Endothelial cell (in vitro differentiated cells): ENCODE measurements at places on chromosomes 11 and 22. TPM values are rescaled to one million over a fixed set of nuclear protein-coding genes. Genes with fewer than 3 reads are reported as not detected.

The MORC2 gene
- total RNA-seq = 56.2 TPM

The DLAT gene
- 28.2 TPM for total RNA-seq

The SYT9 gene
- 0.21 TPM for total RNA-seq

GRCh38 chr22:26525946-26526564 lies 13.8 kb upstream of the TFIP11 start:
- peaks cover 5% of the 10 kb centered on the region for H3K27me3 ChIP-seq
- no peak overlapping the region for H3K4me3 ChIP-seq
- DNase-seq = no peak
- H3K4me1 ChIP-seq = no peaks in the 10 kb centered on the region
- peaks cover 24% of the 10 kb centered on the region for H3K36me3 ChIP-seq

DNA sequence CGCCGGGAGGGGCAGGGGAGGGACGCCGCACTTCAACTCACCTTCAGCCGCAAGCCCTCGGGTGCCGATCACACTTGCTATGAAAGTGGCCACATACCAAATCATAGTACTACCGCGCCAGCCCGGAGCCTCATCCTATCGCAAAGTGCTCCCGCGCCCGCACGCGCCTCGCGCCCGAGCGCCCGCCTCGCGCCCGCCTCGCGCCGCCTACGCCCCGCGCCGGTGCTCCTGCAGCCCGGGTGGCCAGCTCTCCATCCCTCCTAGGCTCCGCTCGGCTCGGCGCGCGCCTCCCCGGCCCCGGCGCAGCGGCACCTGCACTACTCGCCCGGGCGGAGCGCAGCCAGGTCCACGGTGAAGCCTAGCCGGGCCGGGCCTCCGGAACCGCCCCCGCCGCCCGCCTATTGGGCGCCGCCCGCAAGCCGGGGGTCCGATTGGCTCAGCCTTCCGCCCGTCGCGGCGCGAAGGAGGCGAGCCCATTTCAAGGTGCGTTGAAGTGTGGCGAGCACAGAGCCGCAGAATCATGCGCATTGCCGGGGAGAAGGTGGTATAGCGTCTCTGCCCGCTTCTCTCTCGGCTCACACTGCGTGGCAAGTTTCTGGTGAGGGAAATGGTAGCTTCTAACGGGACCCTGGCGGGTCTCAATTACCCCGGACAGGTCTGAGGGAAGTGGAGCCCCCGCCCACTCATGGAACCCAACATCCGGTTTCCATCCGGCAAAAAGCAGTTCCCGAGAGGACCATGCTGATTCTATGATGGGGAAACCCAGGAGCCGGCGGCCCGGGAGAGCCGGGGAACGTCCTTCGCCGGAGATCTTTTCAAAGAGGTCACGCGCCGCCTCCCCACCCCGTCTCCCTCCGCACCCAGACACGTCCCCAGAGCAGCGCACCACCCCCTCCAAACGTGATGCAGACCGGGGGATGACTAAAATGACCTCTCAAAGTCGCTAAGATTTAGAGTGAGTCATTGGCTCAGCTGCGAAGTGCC lies at the start of gene IGSF9B:
IGSF9B (minus strand) TSS at position 319 of the 984 bp plus-strand sequence; CDS start at position 105, 214 bp downstream.
- DNase-seq = peak; percentile 88
- peak within 1 kb of the TSS; percentile 93 for H3K4me3 ChIP-seq
- H3K4me1 ChIP-seq = peaks cover 13% of the 10 kb centered on the region
- H3K27ac ChIP-seq = peak within 1 kb of the TSS; percentile 42
- peaks cover 4% of the 10 kb centered on the region for H3K36me3 ChIP-seq

DNA sequence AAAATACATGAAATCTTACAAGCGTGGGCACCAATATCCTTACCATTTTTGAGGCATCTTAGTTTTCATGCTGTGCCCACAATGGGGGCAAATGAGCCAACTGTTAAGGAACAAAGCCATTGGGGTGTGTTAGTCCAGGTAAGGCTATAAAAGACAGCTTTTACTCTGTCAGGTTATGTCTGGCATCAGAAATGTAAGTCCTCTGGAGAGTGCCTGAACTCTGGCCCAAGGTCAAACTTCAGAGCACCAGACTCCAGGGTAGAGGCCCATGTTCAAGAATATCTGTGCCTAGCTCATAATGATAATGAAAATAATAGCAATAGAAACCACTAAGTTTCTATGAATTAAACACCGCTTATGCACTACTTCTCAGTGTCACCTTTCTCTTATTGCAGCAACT lies 105.5 kb downstream of the CSNK2A3 start:
- peaks cover 21% of the 10 kb centered on the region for H3K4me1 ChIP-seq
- no peak overlapping the region for H3K4me3 ChIP-seq
- no peak for DNase-seq
- H3K36me3 ChIP-seq = peaks cover 10% of the 10 kb centered on the region

DNA sequence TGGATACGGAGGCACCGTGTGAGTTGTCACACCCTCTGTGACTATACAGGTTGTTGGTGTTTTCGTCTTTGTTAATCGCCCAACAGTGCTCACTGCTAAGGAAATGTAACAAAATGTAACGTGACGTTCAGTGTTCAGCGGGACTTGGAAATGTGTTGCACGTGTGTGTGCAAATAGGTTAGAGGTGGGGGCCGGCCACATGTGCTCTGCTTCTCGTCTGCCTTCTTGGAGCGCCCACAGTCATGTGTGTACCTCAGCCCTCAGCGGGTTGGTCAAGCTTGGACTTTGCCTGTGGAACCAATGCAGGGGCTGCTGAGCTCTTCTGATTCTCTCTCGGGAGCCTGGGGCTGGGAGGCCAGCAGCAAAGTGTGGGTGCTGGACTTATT lies 7.4 kb upstream of the SMIM38 start:
- peaks cover 10% of the 10 kb centered on the region for H3K36me3 ChIP-seq
- DNase-seq = no peak
- H3K27me3 ChIP-seq = peaks cover 2% of the 10 kb centered on the region
- no peak overlapping the region for H3K27ac ChIP-seq

GRCh38 chr22:39522567-39523300 lies 2.4 kb downstream of the ATF4 start:
- H3K27ac ChIP-seq = peak overlapping the region; percentile 78
- DNase-seq = no peak
- peaks cover 37% of the 10 kb centered on the region for H3K36me3 ChIP-seq
- peaks cover 15% of the 10 kb centered on the region for H3K27me3 ChIP-seq
- H3K4me1 ChIP-seq = peaks cover 60% of the 10 kb centered on the region

- H3K4me3 ChIP-seq = no peak overlapping the region
- H3K36me3 ChIP-seq = no peaks in the 10 kb centered on the region
- no peak overlapping the region for H3K27ac ChIP-seq
- DNase-seq = no peak
- peaks cover 7% of the 10 kb centered on the region for H3K27me3 ChIP-seq
- H3K4me1 ChIP-seq = peaks cover 42% of the 10 kb centered on the region
Measured at GRCh38 chr11:10604340-10604748, 35.9 kb upstream of the LYVE1 start.

DNA sequence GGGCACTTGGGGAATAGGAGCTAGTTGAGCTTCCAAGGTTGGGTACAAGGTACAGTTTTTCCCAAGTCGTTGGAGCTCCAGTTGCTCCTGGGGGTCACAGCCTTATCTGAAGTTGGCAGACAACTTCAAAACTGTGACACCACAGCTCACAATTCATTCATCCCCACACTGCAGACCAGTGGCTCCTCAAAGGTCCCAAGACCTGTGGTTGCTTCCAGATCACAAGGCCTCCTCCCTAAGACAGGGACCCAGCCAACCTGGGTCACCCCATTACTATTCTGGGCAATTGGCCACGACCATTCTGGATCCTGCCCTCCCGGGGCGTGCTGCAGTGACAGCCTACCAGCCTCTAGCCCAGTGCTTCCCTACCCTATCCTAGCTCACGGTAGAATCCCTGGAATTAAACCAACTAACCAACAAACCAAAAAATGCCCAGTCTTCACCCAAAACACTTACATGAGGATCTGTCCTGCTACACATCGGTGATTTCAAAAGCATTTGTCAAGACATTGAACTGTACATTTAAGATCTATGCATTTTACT lies 862 bp upstream of the PDXP start:
- no peaks in the 10 kb centered on the region for H3K36me3 ChIP-seq
- DNase-seq = no peak
- H3K4me1 ChIP-seq = peaks cover 14% of the 10 kb centered on the region

DNA sequence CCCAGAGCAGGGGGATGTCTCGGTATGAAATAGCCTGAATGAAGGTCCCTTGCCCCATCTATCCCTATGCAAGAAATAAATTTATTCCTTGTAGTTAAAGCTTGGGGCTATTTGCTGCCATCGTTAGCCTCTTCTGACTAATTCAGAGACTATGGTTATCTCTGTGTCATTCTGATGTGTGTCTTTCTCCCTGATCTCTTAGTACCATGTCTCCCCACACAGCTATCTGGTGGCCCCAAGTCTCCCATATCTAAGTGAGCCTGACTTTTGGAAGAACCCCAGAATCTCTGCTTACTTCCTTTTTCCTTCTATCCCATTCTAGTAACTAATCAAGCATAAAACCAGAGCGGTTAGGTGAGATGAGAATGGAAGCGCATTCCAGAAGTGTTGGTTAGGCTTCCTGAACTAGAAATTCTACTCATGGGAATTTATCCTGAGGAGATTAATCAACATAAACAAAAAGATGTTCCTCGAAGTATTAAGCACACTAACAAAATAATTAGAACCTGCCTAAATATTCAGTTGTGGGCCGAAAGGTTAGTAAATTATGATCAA lies 71.4 kb upstream of the BMAL1 start:
- no peaks in the 10 kb centered on the region for H3K36me3 ChIP-seq
- peaks cover 30% of the 10 kb centered on the region for H3K4me1 ChIP-seq
- H3K4me3 ChIP-seq = no peak overlapping the region
- DNase-seq = no peak
- peaks cover 1% of the 10 kb centered on the region for H3K27me3 ChIP-seq
- no peak overlapping the region for H3K27ac ChIP-seq

DNA sequence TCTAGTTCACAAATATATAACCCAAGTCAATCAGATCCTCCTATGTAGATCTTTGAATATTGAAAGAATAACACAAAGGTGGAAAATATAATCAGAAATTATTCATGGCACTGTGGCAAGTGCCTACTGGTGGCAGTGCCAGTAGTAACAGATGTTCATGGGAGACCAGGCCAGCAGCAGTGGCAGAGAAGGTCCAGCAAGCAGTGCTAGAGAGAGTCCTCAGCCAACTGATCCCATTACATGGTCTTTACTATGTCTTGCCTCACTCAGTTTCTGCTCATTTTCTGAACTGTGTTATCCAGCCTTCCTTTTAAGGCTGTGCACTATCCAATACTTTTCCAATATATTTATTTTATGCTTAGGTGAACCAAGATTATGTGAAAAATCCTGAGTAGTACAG lies 124.9 kb downstream of the MRTFA start:
- H3K4me3 ChIP-seq = no peak overlapping the region
- no peak overlapping the region for H3K27ac ChIP-seq
- H3K27me3 ChIP-seq = no peaks in the 10 kb centered on the region
- H3K36me3 ChIP-seq = no peaks in the 10 kb centered on the region
- no peak for DNase-seq

DNA sequence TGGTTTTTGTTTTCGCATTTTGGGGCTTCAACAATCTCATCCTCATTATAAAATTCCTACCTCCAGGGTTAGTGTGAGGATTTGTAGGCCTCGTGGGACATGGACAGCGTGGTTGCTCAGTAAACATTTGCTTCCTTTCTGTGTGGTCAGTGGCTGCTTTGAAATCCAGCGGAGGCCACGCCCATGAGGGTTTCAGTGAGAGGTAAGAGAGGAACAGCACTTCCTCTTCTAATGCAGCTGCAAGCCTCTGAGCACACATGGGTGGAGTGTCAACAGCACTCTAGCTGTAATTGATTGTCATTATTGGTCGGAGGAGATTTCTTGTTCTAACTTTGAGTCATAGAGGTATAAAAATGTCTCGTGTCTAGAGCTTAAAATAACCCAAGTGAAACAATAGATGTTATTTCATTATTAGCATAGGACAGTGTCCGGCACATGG lies 6.0 kb upstream of the ARHGAP42 start:
- peaks cover 7% of the 10 kb centered on the region for H3K4me1 ChIP-seq
- DNase-seq = no peak
- no peak overlapping the region for H3K27ac ChIP-seq
- no peaks in the 10 kb centered on the region for H3K36me3 ChIP-seq
- H3K27me3 ChIP-seq = no peaks in the 10 kb centered on the region
- no peak overlapping the region for H3K4me3 ChIP-seq
